NCI-H1436 treated with DMSO at 0.1 percent for 48 hours (cell line): ENCODE measurements at places on chromosomes 3 and 15.

GRCh38 chr3:1228289-1228688 lies 135.5 kb downstream of the CNTN6 start:
- DNase-seq = peak; percentile 0

DNA sequence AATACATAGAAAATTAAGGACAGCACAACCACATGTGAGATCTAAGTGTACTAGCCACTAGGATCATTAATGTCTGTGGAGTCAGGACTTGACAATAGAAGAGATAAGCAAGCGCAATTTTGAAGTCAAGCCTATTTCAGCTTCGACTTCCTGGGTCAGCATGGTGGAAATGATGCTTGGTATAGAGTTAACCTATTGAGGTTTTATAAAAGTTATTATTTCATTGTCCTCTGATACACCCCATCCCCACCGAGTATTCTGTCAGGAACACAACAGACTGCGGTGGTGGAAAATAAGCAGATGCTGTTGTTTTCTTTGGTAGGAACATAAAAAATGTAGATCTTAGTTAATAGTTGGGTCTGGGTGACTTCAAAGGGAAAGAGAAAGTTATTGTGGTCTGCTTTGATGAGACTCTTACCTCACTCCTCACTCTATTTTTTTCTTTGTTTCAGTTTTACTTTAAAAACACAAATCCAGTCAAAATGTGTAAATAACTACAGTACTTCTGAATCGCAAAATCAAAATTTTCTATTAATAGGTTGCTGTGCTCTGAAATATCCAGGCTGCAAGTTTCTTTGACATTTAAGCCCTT lies 82.1 kb downstream of the IL5RA start:
- no peak for DNase-seq

DNA sequence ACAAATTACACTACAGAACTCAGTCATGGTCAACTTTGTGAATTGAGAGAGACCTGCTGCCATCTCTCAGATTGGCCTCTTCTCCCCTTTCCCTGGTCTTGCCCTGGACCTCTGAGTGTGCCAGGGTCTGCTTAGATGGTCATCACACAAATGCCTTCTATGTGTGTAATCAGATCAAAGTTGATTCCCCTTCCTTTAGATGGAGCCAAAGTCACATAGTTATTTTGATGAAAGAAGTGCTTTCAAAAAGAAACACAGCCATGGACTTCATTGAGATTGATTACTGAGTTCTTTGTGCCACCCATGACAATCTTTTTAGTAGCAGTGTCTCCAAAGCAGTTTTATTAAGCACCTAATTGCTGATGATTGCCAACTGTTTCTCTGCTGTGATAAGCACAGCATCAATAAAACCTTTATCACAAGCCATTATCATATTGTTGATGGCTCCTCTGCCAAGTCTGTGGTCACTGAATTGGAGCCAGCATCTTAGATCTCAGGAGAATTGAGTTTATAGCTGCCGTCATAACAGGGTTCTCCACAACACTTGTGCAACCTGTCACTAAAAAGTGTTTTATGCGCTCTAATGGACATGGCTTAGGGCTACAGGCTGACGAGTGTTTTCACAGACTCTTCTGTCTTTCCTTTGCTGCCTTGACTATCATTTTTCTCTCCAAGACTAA lies 149.7 kb upstream of the NUDT16 start:
- peak; percentile 57 for DNase-seq

- no peak for DNase-seq
These were observed 6.9 kb upstream of the MEIS2 start for GRCh38 chr15:37107071-37107743.

GRCh38 chr3:128804811-128805155 lies 74.6 kb upstream of the ACAD9 start:
- DNase-seq = no peak

- DNase-seq = no peak
These were observed 256.6 kb upstream of the PROK2 start for GRCh38 chr3:72041511-72041910.

DNA sequence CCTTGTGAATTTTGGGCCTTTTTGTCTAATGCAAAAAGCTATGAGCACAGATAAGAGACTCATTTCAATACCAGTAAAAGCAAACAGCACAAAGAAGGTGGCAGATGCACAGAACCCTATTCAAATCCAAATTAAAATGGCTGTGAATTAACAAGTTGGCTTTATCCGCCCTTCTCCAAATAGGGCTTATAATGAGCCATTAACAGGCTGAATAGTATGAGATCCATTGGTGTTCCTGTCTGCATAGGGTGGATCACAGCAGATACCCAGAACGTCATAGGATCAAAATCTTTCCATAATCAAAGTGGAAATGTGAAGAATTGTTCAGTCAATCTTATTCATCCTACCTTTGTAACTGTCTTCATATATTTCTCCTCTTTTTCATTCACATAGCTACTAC lies 282.4 kb upstream of the UMPS start:
- DNase-seq = no peak

DNA sequence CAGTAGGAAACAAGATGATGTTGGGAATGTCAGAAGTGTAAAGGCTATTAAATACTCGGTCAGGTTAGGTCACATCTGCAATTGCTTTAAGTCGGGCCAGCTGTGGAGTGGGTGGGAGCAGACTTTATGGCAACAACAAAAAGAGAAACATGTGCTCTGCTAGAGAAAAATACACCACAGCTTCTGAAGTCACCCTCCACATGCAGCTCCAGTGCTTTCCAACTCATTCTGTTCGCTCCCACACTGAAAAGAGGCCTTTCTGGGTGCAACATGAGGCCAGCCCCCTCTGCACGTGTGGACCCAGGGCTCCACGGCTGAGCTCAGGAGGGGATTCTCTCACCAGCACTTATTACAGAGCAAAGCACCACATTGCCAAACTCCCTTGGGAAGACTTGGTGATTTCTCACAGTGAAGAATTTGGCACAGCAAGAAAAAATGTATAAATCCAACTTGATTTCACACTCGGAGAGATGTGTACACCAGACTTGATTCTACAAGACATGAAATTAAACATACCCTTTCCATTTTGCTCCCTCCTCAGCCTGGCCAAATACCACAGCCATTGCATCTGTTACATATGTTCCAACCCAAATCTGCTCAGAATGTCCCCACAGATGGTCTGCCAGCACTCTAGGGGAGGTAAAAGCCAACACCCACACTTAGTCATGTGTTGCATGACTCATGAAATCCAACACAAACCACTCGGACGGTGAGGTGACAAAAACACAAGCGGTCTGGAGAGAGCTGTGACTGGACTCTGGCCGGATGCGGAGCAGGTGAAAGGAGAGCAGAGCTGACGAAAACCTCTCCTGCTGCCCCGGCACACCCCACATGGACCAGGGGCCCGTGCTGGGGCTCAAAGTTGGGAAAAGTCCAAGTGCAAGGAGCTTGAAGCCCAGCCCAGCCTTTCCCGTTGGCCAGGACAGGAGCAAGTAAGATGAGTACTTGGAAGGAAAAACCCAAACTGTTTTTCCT lies 74.6 kb downstream of the ITGB5 start:
- no peak for DNase-seq

- no peak for DNase-seq
These were observed 162.4 kb upstream of the PPP2R3A start for GRCh38 chr3:135803028-135803692.

DNA sequence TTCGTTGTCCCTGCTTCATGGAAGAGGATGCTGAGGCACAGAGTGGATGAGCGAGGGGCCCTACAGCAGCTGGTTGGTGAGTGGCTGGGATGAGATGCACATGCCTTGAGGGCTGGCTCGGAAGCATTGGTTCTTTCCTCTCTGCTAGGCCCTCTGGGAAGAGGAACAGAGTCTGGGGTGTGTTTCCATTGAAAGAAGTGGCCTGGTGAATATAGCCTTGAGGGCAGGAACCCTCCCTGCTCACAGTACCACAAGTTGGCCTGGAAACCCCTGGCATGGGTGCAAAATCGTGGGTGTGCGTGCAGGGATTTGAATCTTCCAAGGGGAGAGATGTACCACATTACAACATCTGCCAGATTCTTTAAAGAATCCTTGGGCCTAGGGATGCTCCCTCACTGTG lies 37.6 kb upstream of the ANKRD34C start:
- no peak for DNase-seq

DNA sequence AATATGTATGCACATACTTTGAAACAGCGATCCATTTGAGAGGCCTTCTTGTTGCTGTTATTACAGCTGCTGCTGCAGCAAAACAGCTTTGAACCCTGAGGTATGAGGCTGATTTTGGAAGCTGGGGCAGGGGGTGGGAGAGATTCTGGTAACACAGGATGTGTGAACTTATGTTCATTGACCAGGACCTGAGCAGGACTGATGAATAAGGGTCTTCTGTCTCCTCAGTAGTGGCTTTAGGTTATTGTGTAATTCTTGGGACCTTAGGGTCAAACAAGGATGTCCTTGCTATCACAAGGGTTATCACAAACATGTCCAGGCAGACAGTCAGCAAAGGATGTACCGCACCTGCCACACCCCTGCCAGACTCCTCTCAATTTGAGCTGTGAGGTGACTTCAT lies 41.6 kb downstream of the CTDSPL start:
- no peak for DNase-seq

DNA sequence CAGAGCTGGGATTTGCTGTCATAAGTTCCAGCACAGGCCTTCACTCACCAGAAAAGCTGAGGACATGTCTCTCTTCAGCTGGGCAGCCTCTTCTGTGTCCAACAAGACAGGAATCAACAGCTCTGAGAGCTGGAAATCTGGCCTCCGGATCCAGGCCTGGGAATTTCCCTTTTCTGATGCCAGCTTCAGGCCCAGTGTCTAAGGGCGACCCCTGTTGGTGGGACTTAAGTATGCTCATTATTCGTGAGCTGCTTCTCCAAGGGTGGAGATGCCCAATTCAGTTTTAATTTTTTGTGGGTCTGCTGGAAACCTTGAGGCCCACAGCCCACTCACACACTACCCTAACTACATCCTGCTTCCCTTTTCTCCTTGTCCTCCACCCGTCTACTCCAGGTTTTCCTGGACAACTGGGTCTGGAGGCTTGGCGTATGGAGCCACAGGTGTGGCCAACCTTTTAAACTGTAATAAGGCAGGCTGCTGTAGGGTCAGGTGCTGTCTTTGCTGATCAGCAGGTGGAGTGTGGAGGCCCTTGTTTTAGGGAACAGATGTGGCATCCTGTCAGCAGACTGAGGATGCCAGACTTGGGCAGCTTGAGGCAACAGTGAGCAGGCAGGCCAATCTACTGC lies 2.6 kb upstream of the CEMIP start:
- DNase-seq = no peak

DNA sequence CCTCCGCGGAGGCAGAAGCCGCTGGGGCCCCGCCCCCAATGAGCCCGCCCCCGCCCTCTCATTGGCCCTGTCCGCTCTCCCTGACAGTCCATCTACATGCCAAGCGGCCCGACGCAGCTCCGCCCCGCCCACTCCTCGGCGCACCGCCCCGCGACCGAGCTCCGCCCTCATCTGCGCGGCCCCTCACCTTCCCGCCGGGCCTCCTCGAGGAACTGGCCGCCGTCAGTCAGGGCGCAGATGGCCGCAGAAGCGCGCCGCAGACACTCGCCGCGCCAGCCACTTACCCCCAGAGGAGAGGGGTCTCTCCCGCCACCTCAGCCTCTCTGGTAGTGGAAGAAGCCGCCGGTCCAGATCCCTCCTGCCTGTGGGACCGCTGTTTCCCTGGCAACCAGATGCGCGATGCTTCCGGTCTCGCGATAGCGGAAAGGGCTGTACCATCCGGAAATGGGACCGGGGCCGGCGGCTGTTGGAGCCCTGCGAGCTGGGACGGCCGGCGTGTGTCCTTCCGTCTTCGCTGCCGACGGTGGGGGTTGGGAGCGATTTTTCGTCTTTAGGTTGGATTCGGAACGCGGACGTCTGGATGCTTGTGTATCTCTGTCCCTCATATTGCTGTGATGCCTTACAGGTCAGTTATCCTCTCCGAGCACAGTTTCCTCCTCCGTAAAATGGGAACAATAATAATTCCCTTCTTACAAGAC lies at the start of gene FSIP1:
FSIP1 (minus strand) TSS at position 401 of the 698 bp plus-strand sequence. CDS start 6,317 bp downstream, outside the sequence.
- DNase-seq = peak; percentile 76

- no peak for DNase-seq
These were observed 54.0 kb upstream of the ABHD2 start for GRCh38 chr15:89034305-89034704.

- DNase-seq = no peak
These were observed 8.6 kb downstream of the ALS2CL start for GRCh38 chr3:46684891-46685290.

DNA sequence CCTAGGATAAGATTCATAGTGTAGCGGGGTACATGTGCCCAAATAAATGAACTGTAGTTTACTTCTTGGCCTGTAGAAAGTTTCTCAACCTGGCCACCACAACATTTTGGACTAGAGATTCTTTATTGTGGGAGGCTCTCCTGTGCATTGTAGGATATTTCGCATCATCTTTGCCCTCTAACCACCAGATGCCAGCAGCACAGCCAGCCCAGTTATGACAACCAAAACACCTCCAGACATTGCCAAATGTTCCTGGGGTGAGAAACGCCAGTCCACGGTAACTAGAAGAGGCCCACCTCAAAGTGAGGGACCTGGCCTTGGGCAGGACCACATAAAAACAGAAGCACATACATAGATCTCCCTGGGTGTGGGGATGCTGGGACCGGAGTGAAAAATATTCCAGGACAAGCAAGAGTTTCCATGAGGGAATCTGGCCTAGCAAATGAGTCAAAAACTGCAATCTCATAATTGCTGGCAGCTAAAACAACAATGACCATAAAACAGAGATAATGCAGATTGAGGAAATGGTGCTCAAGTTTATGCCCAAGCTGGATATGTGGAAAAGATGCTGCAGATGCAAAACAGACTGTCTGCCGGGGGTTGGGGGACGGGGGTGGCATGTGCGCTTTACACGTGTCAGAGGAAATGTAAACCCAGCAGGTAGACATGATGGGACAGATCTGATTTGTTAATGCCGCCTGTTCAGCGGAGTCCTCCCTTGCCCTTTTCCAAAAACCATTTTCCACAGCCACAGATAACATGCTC lies 39.7 kb downstream of the ARHGEF3 start:
- DNase-seq = no peak

GRCh38 chr3:29582273-29582672 lies 301.4 kb downstream of the RBMS3 start:
- DNase-seq = no peak

- no peak for DNase-seq
These were observed 994 bp downstream of the MESP1 start for GRCh38 chr15:89749951-89750559.

DNA sequence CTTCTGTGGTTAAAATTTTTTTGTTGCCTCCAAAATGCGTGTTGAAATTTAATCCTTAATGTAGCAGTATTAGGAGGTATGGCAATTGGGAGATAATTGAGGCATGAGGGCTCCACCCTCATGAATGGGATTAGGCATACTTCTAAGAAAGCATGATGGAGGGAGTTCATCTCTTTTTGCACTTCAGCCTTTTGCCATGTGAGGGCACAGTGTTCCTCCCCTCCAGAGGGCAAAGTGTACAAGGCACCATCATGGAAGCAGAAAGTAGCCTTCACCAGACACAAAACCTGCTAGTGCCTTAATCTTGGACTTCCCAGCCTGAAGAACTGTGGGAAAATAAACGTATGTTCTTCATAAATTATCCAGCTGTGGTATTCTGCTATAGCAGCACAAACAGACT lies 429.5 kb downstream of the ZIC1 start:
- no peak for DNase-seq

- no peak for DNase-seq
These were observed 522.2 kb downstream of the FHIT start for GRCh38 chr3:60729056-60729455.
